Activated CD4-positive, alpha-beta T cell treated with anti-CD3 and anti-CD28 coated beads, Interleukin-2, amount 50 U/mL, for 4 hours (primary cell): ENCODE measurements at places on chromosomes 6 and 20.

DNA sequence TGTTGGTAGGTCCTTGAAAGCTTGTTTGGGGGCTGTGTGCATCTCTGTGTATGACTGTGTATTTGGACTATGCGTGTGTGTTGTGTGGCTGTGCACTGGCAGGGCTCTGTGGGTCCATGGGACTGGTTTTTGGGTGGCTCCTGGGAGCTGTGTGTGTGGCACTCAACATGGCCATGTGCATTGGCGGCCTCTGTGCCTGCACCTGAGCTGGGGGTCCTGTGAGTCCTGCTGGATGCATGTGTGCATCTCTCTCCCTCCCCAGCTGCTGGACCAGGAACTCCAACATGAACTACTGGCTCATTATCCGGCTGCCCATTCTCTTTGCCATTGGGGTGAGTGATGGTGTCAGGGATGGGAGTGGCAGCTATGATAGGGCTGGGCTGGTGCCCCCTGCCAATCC lies 30.1 kb downstream of the GLP1R start:
- no peak for DNase-seq

DNA sequence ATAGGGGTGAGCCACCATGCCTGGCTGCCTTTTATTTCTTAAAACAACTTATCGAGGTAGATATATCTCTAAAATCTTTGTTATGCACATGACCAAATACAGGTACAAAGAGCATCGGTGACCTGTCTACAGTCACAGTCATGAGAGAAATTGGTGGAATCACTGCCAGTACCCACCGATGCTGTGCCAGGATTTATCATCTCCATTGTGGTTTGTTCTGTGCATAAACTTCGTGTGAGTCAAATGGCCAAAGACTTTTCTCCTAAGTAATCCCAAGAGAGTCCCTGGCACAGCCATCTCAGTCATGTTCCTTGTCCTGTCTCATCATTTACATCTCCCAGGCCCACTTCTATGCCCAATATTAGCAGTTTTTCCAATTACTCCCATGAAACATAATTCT lies 9.0 kb downstream of the GSTA3 start:
- DNase-seq = no peak

GRCh38 chr6:46610862-46611553 lies 41.6 kb downstream of the CYP39A1 start:
- no peak for DNase-seq

DNA sequence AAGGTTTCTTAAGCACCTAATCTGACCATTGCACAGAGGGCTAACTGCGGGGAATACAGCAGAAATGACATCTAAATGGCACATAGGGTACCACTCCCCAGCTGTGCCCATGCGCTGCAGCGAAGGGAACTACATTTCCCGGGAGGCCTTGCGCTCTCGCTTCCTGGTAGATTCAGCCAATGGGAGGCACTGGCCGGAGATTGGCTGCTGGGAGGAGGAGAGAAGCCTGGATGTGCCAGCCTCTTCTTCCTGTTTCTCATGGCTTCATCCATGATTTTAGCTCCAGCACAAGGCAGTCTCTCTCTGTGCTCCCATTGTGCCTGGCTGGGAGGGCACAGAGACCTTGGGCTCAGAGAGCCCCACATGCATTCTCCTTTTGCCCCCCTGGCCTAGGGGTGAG lies 101.7 kb upstream of the FOXA2 start:
- DNase-seq = no peak
